ENCODE measurements at places on chromosomes 3 and 15. TPM values are rescaled to one million over a fixed set of nuclear protein-coding genes. Genes with fewer than 3 reads are reported as not detected.

ZMYND10 gene
- 0.10 TPM for polyA plus RNA-seq

GOLGA8O gene
- 0.07 TPM for polyA plus RNA-seq

ITGB5 gene
- 145 TPM for polyA plus RNA-seq

ZNF774 gene
- 2.3 TPM for polyA plus RNA-seq

SYNM gene
- polyA plus RNA-seq, result 0.04 TPM

WNT5A gene
- 9.4 TPM for polyA plus RNA-seq

ACSBG1 gene
- 0.06 TPM for polyA plus RNA-seq

SLC2A2 gene
- not detected for polyA plus RNA-seq

CYP8B1 gene
- not detected for polyA plus RNA-seq

STAC gene
- 7.7 TPM for polyA plus RNA-seq

PARP9 gene
- polyA plus RNA-seq, result 66.1 TPM

EXOSC7 gene
- 89.3 TPM for polyA plus RNA-seq

PATL2 gene
- polyA plus RNA-seq, result 1.0 TPM

TMEM207 gene
- not detected for polyA plus RNA-seq

EAF2 gene
- 4.4 TPM for polyA plus RNA-seq

CEP19 gene
- 1.4 TPM for polyA plus RNA-seq

IMPG2 gene
- 0.17 TPM for polyA plus RNA-seq

CYP1A2 gene
- polyA plus RNA-seq, result 0.09 TPM

SI gene
- not detected for polyA plus RNA-seq

LNP1 gene
- 0.19 TPM for polyA plus RNA-seq

ARNT2 gene
- polyA plus RNA-seq, result 0.08 TPM

TRIM42 gene
- not detected for polyA plus RNA-seq

TM4SF1 gene
- 375 TPM for polyA plus RNA-seq

CDHR4 gene
- polyA plus RNA-seq, result not detected

CELF6 gene
- 0.12 TPM for polyA plus RNA-seq

PEAK1 gene
- polyA plus RNA-seq, result 6.4 TPM

LDHAL6B gene
- polyA plus RNA-seq, result not detected

NEK10 gene
- 0.98 TPM for polyA plus RNA-seq

MME gene
- 10.8 TPM for polyA plus RNA-seq

CCR3 gene
- polyA plus RNA-seq, result 0.16 TPM

NEDD4 gene
- polyA plus RNA-seq, result 15.5 TPM

ADGRG7 gene
- polyA plus RNA-seq, result 0.06 TPM

SGO1 gene
- 3.4 TPM for polyA plus RNA-seq

ARHGAP31 gene
- 4.8 TPM for polyA plus RNA-seq

CHRD gene
- not detected for polyA plus RNA-seq

DISP2 gene
- polyA plus RNA-seq, result 0.68 TPM

NANOGP8 gene
- polyA plus RNA-seq, result not detected

MINAR1 gene
- polyA plus RNA-seq, result 0.10 TPM

Data from keratinocyte (primary cell).